ENCODE measurements at places on chromosomes 1 and 21.

DNA sequence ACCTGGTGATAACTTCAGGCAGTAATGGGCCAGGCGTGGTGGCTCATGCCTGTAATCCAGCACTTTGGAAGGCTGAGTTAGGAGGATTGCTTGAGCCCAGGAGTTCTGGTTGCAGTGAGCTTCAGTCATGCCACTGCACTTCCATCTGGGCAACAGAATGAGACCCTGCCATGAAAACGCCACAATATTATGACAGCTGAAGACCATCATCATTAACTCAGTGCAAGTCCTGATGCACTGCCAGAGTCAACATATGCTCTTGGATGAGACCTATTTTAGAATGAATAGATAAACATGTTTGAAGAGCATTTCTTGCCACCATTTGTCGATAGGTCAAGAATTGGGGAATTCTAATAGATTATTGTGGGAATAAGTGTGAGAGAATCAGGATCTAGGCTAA is 26.4 kb downstream of the HENMT1 start:
- DNase-seq: no peak

DNA sequence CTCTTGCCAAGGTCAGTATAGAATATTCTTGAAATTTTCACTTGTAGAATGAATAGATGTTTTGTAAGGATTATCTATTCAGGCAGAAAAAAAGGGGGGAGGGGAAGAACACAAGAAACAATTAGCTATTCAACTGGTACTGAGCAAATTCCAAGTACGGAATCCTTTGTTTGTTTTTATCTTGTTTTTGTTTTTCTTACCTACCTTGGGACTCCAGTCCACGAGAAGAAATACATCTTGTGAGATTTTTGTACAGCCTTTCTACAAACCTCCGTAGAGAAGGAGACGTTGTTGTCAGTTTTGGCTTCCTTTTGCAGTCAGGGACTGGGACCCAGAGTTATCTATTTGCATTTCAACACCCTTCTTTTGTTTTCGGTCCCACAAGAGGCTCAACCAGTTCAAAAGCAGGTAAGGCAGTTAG is 36.0 kb downstream of the ZNF281 start:
- no peak for DNase-seq

DNA sequence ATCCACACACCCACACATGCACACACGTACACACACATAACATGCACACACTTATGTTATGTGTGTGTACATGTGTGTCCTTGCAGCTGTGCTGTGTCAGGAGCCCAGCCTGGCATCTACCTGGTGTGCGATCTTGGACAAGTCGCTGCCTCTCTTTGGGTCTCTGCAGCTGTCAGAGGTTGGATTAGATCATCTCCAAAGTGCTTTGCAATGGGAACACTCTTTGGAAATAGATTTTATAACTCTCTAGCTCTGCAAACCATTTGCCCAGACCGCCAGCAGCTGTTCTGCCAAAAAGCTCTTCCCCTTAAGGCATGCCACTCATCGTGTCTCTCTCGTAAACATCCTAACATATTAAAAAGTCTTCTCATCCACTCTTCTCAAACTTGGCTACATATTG is 4.7 kb downstream of the PKP1 start:
- DNase-seq: no peak

DNA sequence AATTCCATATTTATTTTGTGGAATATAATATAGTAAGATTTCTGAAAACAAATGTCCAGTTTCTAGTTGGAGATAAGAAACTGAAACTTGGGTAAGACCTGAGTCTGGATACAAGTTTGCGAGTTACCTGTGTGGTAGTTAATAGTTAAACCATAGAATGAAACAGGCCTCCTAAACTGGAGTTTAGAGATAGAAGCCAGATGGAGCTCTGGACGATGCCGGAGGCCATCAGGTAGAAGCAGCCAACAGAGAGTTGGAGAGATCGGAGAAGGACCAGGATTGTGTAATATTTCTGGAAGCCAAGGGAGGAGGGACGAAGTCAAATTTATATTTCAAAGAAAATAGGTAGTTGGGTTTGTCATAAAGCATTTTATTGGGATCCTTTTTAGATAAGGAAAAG is 45.1 kb downstream of the ARID1A start:
- no peak for DNase-seq

GRCh38 chr1:202836623-202837403 is 26.1 kb downstream of the PCAT6 start:
- DNase-seq: no peak

Measured in SW 1271 (cell line).